Airway epithelial cell (primary cell): ENCODE measurements at places on chromosomes 16 and 17. TPM values are rescaled to one million over a fixed set of nuclear protein-coding genes. Genes with fewer than 3 reads are reported as not detected.

The SLC5A10 gene
- 0.05 TPM in 1 of 2 replicates, not detected in the other for total RNA-seq

The CCL17 gene
- total RNA-seq: not detected in 2 replicates

The ZNF232 gene
- 1.6 and 3.4 TPM in 2 replicates for total RNA-seq

The ABCC12 gene
- total RNA-seq: not detected in 2 replicates

The MKS1 gene
- total RNA-seq: 11.8 TPM in 2 replicates

The MMP2 gene
- total RNA-seq: 50.8 and 56.6 TPM in 2 replicates

The CCL23 gene
- not detected in 2 replicates for total RNA-seq

The HSD11B2 gene
- total RNA-seq: 1.3 and 2.9 TPM in 2 replicates

The ZNF597 gene
- total RNA-seq: 1.2 and 1.8 TPM in 2 replicates

The GUCY2D gene
- total RNA-seq: 0.14 and 0.84 TPM in 2 replicates

The PYDC1 gene
- not detected in 2 replicates for total RNA-seq

The CES4A gene
- total RNA-seq: 0.65 and 2.5 TPM in 2 replicates

The EPOP gene
- 4.3 and 7.1 TPM in 2 replicates for total RNA-seq

The SCARF1 gene
- 0.07 TPM in 1 of 2 replicates, not detected in the other for total RNA-seq

The RASL10B gene
- total RNA-seq: 0.35 and 0.60 TPM in 2 replicates

The KRTAP4-8 gene
- total RNA-seq: not detected in 2 replicates

The SLFN14 gene
- total RNA-seq: not detected in 2 replicates

The PLEKHG4 gene
- total RNA-seq: 6.6 and 7.5 TPM in 2 replicates
